ENCODE measurements at places on chromosomes 5 and 9. TPM values are rescaled to one million over a fixed set of nuclear protein-coding genes. Genes with fewer than 3 reads are reported as not detected.

GRCh38 chr9:22030101-22030598, 21.0 kb upstream of the CDKN2B start:
- DNase-seq, result peak; percentile 25

DNA sequence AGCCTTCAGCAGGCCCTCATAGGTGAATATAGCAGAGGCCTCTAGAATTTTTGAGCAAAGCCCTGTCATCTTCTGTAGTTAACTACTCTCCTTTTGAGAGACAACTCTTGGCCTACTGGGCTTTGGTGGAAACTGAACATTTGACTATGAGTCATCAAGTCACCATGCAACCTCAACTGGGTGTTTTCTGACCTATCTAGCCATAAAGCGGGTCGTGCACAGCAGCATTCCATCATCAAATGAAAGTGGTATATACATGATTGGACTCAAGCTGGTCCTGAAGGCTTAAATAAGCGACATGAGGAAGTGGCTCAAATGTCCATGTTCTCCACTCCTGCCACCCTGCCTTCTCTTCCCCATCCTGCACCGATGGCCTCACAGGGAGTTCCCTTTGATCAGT, 1115.5 kb downstream of the TAF11L14 start:
- no peak for DNase-seq

GRCh38 chr5:157778121-157778805, 34.8 kb downstream of the LSM11 start:
- no peak for DNase-seq

DNA sequence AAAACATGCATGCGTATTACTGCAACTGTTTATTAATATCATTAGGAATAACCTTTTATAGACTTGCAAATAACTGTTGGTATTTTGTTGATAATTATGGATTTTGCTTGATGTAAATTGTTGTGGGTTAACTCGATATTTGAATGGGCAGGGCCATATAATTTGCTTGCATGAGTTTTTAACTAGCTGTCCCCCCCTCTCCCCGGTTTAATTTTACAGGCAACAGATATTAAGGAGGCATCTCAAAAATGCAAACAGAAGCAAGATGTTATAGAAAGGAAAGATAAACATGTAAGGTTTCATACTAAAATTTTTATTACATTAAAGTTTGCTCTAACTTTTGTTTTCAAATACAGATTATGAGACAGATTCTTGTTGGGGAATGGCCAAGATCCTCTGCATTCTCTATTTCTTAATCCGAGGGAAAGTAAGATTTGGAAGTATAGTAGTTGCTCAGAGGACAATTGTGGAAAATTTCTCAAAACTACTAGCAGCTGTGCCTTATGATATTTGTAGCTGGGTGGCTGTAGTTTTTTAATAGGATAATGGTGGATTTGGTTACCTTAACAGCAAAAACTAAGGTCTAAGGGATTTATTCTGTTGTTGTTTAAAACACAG, 27.3 kb downstream of the SMC5 start:
- DNase-seq, result peak; percentile 30

DNA sequence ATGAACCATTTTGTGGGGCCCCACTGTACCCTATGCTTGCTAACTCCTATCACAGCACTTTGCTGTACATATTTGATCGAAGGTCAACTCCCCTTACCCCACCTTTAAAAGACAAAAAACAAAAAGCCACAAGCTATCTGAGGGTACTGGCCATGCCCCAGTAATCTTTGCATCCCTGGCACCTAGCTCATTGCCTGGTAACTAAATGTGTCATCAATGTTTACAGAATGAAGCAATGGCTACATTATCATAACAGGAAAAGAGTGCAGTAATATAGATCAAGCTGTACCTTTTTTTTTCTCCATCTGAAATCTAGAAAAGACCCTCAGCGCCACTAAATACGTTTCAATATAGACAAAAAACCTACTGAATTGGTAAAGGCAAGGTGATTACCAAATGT, 188.0 kb downstream of the ELAVL2 start:
- no peak for DNase-seq

DNA sequence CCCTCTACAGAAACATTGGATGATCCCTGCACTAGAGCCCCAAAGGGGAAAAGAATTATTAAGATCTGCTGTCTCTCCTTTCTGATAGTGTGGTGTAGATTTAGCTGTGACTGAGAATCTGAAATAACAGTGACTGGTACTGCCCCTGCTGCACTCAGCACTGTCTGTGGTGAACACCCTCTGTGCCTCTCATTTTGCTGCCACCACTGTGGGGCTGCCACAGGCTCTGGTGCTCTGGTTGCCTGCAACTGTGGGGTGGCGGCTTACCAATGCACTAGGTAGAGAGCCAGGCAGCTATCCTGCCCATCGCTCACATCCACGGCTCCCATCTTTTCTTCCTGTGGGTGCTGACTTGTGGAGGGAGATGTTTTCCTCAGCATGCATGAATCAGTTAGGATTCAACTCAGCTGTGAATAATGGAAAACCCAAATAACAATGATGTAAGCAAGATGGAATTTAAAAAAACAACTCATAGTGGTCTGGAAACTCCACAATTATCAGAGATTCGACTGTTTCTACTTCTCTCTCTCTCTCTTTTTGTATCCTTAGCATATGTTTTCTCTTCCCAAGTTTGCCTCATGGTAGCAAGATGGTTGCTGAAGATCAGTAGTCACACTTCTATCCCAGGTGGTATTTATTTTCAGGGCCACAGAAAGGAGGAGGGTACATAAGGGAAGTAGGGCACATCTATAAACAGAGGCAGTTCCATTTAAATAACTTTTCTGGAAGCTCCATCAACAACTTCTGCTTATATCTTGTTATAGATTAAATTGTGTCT, 99.8 kb upstream of the DAP start:
- no peak for DNase-seq

DNA sequence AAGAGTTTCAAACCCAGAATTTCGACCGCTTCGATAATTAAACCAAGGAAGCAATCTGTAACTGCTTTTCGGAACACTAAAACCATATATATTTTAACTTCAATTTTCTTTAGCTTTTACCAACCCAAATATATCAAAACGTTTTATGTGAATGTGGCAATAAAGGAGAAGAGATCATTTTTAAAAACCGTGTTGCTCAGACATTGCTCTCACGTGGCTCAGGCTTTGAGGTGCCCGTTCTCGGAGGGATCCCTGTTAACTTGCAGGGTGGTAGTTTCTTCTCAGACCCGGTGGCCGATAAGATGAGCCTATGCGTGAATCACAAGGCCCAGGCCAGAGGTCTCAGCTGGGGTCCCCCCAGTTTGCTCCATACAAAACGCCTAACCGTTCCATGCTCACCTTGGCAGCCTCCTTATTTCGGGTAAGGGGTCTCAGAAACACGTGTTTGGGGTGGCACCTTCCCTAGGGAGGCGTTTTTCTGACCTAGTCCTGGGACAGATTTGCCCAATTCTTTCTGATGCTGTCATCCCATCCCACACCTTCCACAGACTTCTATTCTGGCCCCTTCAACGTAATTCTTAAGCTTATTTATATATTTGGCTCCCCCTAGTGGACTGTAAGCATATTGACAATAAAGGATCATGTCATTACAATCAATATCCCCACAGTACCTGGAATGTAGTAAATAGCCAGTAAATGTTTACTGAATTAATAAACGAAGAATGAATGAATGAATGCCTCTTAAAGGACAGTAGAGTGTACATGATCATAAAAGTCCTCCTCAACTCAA, 48.1 kb downstream of the THBS4 start:
- DNase-seq, result peak; percentile 86

- DNase-seq, result no peak
Measured at GRCh38 chr5:65078331-65078730, 309.6 kb downstream of the CWC27 start.

DNA sequence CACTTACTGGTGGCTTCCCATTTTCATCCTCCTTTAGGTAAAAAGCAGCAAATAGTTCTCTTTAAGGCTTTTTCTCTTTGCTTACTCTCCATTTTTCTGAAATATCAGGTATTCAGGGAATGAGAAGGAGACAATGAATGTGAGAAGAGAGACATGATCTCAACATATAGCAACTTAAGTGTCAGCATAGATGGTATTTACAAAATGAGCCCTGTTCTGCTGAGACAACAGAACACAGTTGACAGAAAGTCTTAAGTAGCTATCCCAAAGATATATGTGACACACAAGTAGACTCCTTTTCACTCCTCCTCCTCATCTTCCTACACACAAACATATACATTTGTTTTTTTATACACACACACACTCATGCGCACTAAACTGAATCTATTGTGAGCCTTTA, 649.3 kb upstream of the WWC1 start:
- no peak for DNase-seq

DNA sequence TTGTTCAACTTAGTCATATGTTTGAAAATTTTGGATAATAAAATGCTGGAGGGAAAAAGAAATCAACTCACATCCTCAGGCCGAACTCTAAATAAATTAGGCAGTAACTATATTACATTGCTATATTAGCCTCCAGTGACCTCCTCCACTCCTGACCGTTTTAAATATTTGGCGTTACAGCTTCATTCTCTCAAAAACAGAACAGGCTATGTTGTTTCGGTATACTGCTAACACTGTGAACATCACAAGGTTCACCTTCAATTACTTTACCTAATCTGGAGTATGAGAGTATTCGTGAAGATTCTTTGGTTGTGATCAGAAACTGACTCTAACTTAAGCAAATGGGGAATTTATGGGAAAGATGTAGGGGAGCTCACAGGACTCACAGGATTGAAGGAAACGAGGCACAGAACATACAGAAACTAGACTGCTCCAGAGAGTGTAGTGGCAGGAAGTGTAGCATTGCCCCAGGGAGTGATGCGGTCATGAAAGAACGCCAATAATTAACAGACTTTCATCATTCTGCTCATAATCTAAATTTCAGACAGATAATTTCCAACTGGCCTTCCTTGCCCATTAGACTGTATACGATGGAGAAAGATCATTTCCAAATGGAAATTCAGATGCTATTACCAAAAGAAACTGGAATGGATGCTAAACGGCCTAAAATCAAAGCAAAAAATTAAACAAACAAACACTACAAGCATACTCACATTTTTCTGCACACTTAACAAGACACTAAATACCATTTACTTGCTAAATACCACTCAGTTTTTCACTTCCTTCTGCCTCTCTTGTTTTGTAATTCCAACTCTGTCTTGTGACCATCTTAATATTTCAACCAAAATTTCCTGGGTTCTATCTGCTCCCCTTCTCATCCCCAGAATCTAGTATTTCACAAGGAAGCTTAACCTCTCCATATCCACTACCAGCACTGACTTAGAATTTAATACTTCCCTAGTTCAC, 110.1 kb upstream of the LPAR1 start:
- peak; percentile 62 for DNase-seq

- no peak for DNase-seq
Measured at GRCh38 chr5:67133776-67134175, 62.8 kb downstream of the CD180 start.

DNA sequence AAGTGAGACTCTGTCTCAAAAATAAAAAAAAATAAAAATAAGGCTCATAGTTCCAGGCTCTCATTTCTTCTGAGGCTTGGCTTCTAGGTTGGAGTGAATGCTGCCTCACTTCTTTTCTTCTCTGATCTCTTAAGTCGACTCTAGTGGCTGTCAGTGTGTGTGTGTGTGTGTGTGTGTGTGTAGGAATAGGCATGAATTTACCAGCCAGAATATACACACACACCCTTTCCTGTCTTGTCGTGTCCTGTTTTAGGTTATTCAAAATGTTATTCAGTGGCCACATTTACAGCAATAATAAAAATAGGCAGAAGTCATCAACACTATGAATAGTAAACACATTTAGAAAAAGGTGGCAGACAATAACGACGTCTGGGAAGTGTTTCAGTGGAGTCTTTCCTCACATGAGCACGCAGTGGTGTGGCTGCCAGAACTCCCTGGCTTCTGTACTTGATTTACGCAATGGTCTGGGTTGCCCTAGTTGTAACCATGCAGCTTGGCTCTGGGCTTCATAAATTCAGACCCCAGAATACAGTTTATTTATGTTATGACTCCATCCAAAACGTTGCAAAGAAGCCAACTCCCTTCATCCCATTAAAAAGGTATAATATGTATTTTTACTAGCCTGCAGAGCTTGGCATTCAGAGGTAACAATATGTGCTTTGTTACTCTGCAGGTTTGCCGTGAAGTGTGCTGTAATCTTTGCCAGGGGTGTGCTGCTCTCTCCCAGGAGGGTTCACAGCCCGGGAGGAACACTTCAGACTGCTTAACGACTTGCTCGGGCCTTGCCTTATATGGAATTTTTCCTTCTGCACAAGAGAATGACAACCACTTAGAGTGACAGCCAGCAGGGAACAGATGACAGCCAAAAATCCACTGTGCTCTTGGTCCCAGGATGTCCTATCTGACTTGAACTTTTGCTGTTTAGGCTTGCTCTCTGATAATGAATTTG, 34.4 kb upstream of the PALM2AKAP2 start:
- peak; percentile 76 for DNase-seq

DNA sequence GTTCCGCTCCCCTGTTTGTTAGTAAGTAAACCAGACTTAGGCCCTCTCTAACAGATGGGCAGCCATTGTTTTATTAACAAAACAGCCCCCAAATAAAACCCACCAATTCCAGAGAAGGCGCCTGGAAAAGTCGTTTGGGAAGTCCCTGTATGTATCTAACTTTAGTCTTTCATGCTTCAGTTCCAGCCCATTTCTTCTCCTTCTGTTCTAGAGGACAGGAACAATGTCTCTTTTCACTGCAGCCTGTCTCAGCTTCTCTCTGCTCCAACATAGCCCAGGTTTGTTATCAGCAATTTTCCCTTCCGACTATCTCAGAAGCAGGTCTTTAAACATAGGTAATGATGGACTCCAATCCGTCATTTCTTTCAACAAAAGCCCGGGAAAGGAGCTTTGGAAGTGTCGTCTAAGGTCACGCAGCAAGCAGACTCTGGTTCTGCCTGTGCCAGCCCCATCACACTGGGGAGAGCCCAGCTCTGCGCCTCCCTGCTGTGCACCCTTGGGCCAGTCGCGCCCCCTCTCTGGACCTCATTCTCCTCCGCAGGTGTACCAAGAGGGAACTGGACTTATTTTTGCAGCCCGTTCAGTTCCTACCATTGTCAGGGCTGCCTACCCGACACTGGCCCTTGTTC, 9.6 kb upstream of the AKNA start:
- no peak for DNase-seq

Gene NXNL2
- 0.18 TPM for total RNA-seq

Gene NAIP
- total RNA-seq, result 10.7 TPM

Gene SEMA5A
- total RNA-seq, result 26.5 TPM

Gene GGTA1
- 9.9 TPM for total RNA-seq

Gene SHISAL2B
- 0.98 TPM for total RNA-seq

Gene ABCA1
- 12.1 TPM for total RNA-seq

All from muscle of leg (tissue), 16 donors.